Activated CD4-positive, alpha-beta memory T cell treated with anti-CD3 and anti-CD28 coated beads, Interleukin-2, amount 10 ng/mL, durations not matched to agents 7 days and 5 days (primary cell): ENCODE measurements at places on chromosomes 3 and 15.

GRCh38 chr3:16374047-16374934 lies 109.3 kb downstream of the OXNAD1 start:
- no peak for DNase-seq

DNA sequence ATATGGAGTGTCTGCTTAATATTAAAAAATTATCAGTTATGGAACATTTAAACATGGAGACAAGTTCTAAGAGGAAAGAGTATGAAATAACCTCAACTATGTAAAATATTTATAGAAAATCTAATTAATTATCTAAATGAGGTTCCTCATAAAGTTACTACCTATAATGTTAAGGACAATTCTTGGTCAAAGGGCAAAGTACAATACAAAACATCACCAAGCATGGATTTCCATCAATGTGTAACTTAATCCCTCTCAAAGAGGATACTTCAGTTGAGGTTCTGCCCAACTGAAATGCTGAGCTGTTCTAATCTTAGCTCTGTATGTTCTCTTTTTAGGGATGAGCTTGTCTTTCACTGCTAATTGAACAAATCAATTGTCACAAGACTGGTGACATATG lies 56.0 kb upstream of the CHRM5 start:
- DNase-seq = no peak

- DNase-seq = no peak
These were observed 21.5 kb downstream of the AGTR1 start for GRCh38 chr3:148718982-148719862.

GRCh38 chr15:89795996-89796395 lies 18.7 kb downstream of the ANPEP start:
- DNase-seq = no peak

GRCh38 chr3:185916042-185916833 lies 21.6 kb downstream of the TRA2B start:
- no peak for DNase-seq

GRCh38 chr3:52532838-52533622 lies 627 bp downstream of the NT5DC2 start:
- DNase-seq = peak; percentile 42

GRCh38 chr3:110343945-110344344 lies 727.7 kb upstream of the NECTIN3 start:
- no peak for DNase-seq

DNA sequence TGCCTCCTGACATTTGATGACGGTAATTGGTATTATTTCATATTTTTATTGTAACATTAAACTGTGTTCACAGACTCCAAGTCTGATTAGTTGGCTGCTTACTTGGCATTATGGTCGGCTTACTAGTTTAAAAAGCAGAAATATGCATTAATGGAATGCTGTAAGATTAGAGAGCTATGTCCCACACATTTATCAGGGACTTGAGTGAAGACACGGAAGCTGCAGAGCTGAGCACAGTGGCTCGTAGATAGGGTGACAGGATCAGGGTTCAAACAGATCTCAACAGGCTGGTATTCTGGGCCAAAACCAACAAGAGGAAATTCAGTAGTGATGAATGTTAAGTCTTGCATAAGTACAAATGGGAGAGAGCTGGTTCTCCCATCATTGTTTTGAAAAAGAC lies 113.8 kb downstream of the ADAMTSL3 start:
- no peak for DNase-seq

GRCh38 chr15:49427372-49427771 lies 4.3 kb downstream of the FGF7 start:
- DNase-seq = no peak

DNA sequence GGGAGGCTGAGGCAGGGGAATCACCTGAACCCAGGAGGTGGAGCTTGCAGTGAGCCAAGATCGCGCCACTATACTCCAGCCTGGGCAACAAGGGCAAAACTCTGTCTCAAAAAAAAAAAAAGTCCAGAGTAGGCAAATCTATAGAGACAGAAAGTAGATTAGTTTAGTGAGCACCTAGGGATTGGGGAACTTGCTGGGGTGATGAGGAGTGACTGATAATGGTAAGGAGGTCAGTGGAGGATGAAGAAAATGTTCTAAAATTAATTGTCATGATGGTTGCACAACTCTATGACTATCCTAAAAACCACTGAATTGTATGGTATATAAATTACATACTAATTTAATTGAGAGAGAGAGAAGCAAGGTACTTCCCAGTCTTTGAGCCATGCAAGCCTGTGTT lies 27.8 kb upstream of the LYZL4 start:
- no peak for DNase-seq

GRCh38 chr15:25728816-25729215 lies 134.3 kb downstream of the ATP10A start:
- peak; percentile 9 for DNase-seq

GRCh38 chr3:97264180-97264579 lies 449.8 kb downstream of the EPHA6 start:
- no peak for DNase-seq

DNA sequence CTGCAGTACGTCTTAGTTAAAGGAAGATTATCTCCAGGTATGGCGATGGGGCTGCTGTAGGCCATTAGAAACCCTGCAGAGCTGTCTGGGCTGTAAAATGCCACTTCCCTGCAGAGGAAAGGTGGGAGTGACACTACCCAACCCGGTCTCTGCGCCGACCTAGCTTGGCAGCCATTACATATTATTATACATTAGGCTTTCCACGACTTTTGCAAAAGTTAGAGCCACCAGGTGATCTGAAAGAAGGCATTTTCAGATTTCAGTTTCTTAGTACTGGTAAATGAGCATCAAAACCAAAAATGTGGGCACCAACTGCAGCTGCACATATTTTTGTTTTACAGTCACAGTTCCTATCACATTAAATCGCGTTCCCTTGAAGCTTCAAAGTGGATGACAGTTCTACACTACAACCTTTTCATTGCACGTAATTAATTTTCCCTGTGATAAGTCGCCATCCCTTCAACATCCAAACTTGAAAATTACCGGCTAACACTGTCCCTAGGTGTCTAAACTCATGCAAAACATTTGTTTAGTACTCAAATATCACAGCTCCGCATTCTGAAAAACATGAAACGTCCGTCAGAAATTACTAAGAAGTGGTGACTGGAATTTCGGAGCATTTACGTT lies 81.4 kb upstream of the CHD2 start:
- no peak for DNase-seq

- no peak for DNase-seq
These were observed 205.2 kb upstream of the ROBO2 start for GRCh38 chr3:76834657-76835056.

DNA sequence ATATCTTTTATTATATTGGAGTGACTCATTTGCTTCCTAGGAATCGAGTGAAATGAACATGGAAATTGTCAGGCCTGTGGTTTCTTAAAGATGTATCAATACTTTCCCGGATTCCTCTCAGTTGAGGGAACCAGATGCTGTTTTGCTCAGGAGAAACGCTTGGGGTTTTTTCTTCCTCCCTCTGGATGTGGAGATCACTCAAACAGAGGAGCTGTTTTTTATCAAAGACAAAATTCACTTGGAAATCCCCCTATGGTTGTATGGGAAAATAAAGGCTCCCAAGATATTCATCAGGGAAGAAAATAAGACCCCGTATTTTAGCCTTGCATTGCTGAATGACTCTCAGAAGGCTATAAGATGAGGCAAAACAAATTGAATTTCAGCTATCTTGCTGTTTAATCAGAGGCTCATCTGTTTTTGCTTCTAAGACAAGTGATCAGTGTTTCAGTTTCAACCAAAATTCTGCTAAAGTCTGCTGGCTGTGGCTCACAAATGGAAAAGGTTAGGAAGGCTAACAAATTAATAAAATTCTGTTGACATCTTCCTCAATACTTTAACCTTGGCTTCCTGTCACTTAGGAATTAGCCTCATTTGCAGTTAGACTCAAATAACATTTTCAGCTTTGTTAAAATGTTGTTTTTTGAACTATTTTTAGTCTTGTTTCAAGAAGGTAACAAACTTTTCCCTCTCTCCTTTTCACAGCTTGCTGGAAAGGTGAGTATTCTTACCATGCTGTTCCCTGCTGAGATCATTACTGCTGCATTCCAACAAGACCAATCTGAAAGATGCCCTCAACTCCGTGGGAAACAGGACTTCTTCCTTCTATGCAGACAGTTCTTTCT lies 83.6 kb downstream of the COL6A5 start:
- no peak for DNase-seq

DNA sequence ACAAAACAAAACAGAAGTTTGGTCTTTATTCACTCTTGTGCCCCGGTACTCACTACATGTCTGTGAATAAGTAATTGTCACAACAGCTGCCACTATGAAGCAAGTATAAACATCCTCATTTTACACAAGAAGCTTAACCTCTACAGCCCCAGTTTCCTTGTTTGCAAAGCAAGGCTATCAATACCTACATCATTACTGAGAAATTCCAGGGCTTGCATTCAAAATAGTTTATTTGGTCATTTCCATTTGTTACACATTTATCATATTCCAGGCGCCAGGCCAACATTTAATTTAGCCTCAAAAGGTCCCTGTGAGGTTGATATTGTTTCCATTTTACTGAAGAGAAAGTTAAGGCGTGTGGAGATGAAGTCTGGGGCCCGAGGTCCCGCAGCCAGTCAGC lies 161.4 kb upstream of the LRTM1 start:
- DNase-seq = no peak

GRCh38 chr3:10550705-10551104 lies 45.3 kb upstream of the ATP2B2 start:
- DNase-seq = peak; percentile 9

DNA sequence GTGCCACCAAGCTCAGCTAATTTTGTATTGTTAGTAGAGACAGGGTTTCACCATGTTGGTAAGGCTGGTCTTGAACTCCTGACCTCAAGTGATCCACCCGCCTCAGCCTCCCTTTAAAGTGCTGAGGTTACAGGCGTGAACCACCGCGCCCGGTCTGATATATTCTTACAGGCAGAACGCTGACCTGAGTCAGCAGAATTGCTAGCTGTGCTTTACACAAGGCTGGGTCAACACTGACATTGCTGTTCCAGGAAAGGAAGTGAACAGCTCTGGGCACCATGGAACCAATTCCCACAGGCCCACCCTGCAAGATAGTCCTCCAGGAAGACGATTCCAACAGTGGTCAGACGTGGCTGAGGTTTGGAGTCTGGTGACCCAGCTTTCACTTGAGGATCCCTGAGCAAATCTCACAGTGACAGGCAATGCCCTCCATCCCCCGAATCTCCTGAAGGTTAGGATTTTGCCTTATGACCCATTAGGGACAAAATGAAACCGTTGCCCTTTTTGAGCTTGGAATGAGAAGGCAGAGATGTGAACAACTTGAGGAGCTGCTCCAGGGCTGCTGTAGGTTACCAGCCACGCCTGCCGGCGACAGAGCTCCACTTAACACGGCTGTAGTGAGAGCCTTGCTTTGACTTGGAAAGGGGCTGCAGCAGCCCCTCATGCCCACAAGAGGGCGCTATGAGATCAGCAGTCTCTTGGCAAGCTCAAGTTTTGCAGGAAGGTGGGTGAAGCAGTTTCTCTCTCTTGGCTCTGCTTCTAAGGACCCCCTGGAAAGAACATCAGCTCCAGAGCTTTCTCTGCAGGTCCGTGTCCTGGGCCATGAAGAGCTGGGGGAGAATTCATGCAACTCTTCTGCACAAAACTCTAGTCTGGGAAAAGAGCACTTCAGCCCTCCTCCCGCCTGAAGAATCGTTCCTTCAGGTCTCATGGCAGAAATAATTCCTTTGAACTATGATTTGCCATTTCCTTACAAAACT lies 74.1 kb downstream of the SENP2 start:
- peak; percentile 72 for DNase-seq

DNA sequence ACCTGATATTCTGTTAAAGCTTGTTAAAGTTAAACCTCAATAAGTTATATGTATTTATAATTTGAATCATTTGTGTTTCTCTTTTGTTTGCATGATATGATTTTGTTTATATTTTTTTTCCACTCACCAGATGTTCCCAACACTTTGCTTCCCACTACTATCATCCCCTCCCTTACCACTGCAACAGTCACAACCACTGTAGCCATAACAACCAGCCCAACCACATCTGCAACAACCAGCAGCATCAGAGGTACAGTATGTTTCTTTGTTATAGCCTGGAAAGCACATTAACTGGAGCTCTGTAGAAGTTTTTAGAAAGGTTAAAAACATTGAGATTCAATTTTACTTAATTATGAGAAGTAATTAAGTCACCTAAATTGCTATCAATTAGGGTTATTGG lies 1011.9 kb downstream of the VGLL3 start:
- no peak for DNase-seq
